GM23248 (cell line): ENCODE measurements at places on chromosomes 6 and 20. TPM values are rescaled to one million over a fixed set of nuclear protein-coding genes. Genes with fewer than 3 reads are reported as not detected.
A peak's percentile ranks its signal among the peaks of the same experiment; 100 is the strongest.

SULF2 gene
- 5.6 and 10.5 TPM in 2 replicates for total RNA-seq

AVP gene
- not detected in 2 replicates for total RNA-seq

DNA sequence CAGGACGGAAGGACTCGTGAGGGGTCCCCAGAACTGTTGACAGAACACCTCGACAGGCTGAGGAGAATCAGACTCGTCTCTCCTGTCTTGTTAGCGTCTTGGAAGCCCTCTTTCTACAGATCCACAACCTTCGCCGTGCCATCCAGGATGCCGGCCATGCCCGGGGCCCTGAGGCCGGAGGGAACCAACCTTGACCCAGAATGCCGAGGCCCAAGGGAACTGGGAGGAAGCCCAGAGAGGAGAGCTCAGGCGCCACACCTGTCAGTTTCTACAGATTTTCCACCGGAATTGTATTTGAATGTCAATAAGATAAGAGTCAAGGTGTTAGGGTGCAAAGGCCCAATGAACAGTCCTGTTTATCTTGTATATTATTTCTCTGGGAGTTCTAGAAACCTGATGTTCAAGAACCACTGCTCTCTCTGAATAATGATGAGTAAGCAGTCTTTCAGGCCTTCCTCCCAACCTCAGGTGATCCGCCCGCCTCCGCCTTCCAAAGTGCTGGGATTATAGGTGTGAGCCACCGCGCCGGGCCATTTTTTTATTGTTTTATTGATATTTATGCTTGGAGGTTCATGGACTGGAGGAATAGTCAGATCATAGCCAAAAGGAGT is 799 bp upstream of the ME1 start:
- peak overlapping the region; percentile 73 for H3K4me3 ChIP-seq
- no peaks in the 10 kb centered on the region for H3K36me3 ChIP-seq
- H3K27me3 ChIP-seq = no peaks in the 10 kb centered on the region
- peaks cover 7% of the 10 kb centered on the region; the same call in 1 of the 2 replicates for H3K4me1 ChIP-seq
- DNase-seq = no peak

DNA sequence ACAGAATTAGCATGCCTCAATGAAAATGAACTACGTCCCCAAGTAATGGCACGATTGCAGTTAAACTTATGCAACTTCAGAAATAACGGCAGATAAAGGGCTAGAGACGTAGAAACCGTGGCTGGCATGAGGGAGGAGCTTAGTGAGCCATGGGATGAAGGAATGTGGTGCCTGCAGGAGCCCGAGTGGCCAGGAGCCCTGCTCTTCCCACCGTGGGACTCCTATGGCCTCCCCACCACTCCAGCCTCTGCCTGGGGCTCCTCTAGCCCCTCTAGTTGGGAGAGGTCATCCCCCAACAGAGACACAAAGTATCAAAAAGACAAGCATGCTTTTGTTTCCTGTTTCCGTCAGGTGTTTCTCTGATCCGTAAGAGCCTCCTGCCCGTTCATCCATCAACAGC is 75.1 kb upstream of the BHLHE23 start:
- H3K27me3 ChIP-seq = 0 out of 2 replicates have a peak, but pooled peaks cover 18% of the 10 kb centered on the region
- no peak for DNase-seq
- no peak overlapping the region for H3K27ac ChIP-seq
- H3K4me1 ChIP-seq = no peaks in the 10 kb centered on the region
- no peaks in the 10 kb centered on the region for H3K36me3 ChIP-seq

GRCh38 chr20:9480066-9480465 is 34.3 kb upstream of the LAMP5 start:
- no peak overlapping the region for H3K4me3 ChIP-seq
- H3K36me3 ChIP-seq = no peaks in the 10 kb centered on the region
- H3K27me3 ChIP-seq = no peaks in the 10 kb centered on the region
- H3K27ac ChIP-seq = no peak overlapping the region

TMEM244 gene
- total RNA-seq = not detected in 2 replicates

DNA sequence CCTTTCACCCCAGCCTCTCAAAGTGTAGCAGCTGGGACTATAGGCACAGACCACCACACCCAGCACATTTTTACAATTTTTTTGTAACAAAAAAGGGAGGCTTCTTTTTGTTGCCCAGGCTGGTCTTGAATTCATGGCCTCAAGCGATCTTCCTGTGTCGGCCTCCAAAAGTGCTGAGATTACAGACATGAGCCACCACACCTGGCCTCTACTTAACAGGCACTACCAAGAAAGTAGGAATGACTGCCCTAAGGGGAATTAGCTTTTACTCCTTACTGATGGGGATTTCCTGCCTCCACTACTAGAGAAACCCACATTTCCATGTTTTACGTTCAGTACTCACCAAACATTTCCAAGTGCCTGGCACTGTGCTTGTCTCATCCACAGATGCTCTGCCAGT is 109.6 kb downstream of the CARMIL1 start:
- no peaks in the 10 kb centered on the region for H3K27me3 ChIP-seq
- H3K27ac ChIP-seq = no peak overlapping the region
- H3K4me3 ChIP-seq = no peak overlapping the region

SLC35D3 gene
- not detected in 2 replicates for total RNA-seq

DNA sequence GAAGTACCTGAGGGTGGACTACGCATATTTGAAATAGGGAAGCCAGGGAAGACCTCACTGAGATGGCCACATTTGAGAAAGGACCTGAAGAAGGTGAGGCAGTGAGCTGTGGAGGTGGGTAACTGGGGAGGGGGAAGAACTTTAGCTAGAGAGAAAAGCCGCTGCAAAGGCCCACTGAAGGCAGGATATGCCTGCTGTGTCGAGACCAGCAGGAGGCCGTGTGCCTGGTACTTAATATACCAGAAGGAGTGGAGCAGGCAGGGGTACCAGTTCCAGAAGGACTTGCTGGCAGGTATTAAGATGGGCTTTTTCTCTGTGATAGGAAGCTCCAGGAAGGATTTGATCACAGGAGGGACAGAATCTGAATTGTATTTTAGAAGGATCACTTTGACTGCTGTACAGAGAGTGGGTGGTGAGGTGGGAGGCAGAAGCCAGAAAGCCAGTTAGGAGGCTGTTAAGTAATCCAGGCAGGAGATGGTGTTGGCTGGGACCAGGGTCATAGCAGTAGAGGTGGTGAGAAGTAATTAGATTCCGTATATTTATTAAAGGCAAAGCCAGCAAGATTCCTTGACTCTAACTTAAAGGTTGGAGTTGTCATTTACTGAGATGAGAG is 54.2 kb upstream of the FANCE start:
- DNase-seq = no peak
- H3K27ac ChIP-seq = no peak overlapping the region
- H3K4me3 ChIP-seq = no peak overlapping the region
- no peaks in the 10 kb centered on the region for H3K36me3 ChIP-seq

DNA sequence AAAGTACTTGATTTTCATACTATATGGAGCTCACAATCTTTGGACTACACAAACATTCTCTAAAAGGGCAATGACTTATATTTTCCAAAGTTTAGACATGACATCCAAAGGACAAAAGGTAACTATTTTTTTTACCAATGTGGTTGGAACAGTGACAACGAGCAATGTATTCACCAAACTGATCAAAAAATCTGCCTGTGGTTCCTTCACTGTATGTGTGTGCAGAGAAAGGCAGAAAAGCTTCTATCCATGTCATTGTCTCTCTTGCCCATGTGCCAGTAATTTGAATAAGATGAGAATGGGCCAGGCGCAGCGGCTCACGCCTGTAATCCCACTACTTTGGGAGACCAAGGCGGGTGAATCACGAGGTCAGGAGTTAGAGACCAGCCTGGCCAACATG is 25.5 kb downstream of the MCUR1 start:
- no peak overlapping the region for H3K4me3 ChIP-seq
- no peaks in the 10 kb centered on the region for H3K27me3 ChIP-seq
- no peak overlapping the region for H3K27ac ChIP-seq
- H3K4me1 ChIP-seq = peaks cover 6% of the 10 kb centered on the region
- DNase-seq = no peak

SLC32A1 gene
- not detected in 2 replicates for total RNA-seq

DNA sequence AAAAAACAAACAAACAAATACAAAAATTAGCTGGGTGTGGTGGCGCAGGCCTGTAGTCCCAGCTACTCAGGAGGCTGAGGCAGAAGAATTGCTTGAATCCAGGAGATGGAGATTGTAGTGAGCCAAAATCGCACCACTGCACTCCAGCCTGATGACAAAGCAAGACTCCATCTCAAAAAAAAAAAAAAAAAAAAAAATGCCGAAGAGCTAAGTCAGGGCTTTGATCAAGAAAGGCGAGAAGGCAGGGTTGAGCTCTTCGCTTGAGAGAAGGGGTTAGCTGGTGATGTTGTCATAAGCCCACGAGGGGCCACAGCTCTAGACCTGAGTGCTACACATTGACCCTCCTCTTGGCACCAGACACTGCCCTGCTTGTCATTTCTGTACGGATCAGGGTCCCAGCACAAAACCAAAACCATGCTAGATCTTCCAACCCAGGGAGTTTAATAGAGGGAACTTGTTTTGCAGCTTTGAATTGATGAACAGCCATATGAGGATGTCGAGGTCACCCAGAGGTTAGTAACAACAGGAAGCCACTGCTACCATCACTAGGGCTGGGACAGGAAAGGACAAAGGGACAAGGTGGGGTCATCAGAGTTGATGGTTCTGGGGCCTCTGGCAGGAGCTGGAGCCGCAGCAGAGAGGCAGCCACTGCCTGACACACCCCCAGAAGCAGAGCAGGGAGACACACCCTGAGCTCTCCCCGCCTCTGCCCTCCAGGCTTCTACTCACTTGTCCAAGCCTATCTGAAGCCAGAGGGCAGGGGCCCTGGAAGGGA is 122.7 kb downstream of the SNX5 start:
- H3K4me3 ChIP-seq = no peak overlapping the region
- H3K36me3 ChIP-seq = no peaks in the 10 kb centered on the region
- H3K4me1 ChIP-seq = peaks cover 55% of the 10 kb centered on the region
- DNase-seq = peak; percentile 32

- H3K36me3 ChIP-seq = no peaks in the 10 kb centered on the region
- H3K27me3 ChIP-seq = no peaks in the 10 kb centered on the region; the same call in 1 of the 2 replicates
- H3K27ac ChIP-seq = no peak overlapping the region
- peaks cover 12% of the 10 kb centered on the region for H3K4me1 ChIP-seq
- DNase-seq = peak; percentile 78
- no peak overlapping the region for H3K4me3 ChIP-seq
Observed at GRCh38 chr6:54617730-54618129, 228.8 kb upstream of the FAM83B start.
